Astrocyte (in vitro differentiated cells and primary cell): ENCODE measurements at places on chromosomes 4 and X.
A peak's percentile ranks its signal among the peaks of the same experiment; 100 is the strongest.

- no peak for DNase-seq
Observed at GRCh38 chr4:32929796-32930699, 2209.9 kb downstream of the PCDH7 start.

GRCh38 chr4:161256716-161257115 lies 907.1 kb downstream of the FSTL5 start:
- no peak for DNase-seq

DNA sequence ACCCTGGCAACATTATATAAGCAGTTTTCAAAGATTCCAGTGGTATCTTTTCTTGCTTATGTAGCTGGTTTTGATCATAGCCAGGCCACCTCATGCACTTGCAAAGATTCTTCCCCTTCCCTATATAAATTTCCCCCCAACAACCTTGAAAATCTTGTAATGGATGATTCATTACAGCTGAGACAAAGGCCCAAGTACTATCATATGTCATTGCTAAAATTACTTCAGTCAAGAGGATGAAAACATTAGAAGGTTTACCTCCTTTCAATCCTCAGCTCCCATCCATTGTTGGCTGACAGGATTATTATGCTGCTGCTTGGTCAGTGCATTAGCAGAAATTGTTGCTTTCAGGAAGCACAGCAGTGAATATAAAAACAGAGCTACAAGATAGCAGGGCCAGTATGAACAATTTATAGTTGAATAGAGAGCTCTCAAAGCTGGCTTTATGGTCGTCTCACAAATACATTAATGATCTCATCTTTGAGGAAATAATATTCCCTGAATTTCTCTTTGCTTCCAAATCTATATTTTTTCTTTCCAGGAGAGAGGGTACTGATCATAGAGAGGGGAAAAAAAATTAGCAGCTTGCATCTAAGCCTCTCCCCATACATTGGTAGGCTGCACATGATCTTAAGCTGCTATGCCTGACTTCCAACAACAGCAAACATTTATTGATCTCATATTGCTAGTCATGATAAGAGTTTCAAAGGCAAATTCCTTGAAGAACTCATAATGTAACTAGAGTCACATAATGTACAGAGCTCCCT lies 7.7 kb upstream of the ARHGEF38 start:
- DNase-seq = no peak

DNA sequence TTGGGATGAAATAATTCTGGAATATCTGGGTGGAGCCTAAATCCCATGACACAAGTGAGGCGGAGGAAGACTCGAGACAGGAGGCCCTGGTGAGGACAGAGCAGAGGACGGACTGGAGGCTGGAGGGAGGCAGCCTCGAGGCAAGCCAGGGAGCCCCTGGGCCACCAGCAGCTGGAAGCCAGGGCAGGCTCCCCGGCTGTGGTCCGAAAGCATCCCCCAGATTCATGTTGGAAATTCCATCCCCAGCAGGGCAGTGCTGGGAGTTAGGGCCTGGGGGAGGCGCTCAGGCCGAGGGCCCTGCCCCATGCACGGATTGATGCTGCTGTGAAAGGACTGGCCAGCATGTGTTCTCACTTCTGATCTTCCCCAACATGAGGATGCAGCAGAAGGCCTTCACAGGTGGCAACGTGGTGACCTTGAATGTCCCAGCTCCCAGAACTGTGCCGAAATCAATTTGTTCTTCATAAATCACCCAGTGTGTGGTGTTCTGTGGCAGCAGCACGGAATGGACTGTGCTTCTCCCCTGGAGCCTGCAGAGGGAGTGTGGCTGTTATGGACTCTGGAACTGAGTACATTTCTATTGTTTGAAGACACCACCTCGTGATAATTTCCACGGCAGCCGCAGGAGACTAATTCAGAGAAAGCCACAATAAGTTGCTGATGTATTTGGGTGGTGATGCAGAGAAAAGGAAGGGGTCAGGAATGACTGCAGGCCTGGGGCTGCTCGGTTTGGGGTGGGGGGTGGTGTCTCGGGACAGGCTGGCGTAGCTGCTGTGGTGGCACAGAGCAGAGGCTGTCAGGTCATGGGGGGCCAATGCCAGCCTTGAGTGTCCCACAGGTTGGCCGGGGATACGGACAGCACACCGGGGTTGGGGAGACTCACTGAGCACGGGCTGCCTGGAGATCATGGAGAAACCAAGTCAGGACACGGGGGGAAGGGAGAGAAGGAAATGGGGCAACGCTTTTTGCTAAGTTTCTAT lies 56.9 kb downstream of the PCGF3 start:
- DNase-seq = peak; percentile 22

DNA sequence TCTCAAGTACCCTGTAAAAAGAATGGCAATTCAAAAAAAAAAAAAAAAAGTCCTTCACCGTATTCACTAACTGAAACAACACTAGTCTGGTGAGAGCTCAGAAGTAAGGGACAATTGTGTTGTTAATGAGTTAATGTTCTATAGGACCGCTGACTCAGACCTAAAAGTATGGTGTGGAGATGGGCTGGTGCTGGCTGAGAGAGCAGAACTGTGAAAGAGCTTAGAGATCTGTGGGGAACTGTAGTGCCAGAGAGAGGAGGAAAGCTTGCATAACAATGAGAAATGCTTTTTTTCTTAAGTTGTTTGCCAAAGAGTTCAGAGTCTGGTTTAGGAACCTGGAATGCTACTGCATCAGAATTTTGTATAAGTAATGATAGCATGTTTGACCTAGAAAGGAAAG lies 65.1 kb downstream of the LHFPL1 start:
- DNase-seq = peak; percentile 30

DNA sequence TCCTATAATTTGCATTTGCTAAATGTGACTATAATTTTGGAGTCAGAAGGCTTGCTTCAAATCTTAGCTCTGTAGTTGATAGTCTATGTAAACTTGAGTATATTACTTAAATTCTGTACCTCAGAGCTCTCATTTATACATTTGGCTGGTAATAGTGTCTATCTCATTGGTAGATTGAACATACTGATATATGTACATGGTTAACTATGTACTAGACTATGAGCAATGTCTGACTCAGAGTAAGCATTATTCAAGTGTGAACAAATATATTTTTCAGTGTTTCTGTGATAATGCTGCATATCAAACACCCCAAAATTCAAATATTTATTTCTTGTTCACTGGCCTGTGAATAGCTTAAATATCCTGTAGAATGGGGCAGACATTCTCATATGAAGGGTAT lies 1568.9 kb upstream of the PABPC4L start:
- DNase-seq = no peak
